ENCODE measurements at places on chromosomes 16 and 17.

DNA sequence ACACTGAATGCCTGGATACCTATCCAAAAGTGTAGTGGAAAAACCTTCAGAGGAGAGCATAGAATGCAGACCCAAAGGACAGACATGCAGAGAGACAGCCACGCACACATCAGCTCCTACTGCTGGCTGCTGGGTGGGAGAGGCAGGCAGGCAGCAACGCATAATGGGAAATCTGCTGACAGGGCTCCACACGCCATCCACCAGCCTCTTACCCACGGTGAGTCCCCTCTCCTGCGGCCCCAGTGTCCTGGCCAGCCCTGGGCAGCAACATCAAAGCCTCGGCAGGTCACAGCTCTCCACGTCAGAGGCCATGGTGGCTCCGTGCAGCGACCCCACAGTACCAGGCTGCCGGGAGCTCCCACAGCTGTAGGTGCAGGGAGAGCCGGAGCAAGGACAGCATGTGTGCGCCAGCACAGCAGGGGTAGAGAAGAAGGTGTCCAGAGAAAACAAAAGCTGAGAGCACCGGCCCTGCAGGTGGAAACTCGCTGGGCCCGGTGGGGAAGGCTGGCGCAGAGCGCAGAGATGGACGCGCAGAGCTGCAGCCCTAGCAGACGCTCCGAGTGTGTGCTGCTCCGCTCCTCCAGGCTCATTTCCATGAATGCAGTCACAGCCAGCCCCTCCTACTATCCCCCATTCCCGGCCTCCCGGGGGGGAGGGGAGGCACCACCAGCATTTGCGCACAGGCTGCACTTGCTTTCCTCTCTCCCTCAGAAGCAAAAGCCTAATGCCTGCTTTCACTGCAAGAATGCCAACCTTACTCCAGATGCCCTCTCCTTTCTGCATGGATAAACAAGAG lies 58.9 kb downstream of the CYTH1 start:
- DNase-seq: peak; percentile 88

- no peak for DNase-seq
Measured at GRCh38 chr16:56741399-56741798, 11.5 kb downstream of the NUP93 start.

DNA sequence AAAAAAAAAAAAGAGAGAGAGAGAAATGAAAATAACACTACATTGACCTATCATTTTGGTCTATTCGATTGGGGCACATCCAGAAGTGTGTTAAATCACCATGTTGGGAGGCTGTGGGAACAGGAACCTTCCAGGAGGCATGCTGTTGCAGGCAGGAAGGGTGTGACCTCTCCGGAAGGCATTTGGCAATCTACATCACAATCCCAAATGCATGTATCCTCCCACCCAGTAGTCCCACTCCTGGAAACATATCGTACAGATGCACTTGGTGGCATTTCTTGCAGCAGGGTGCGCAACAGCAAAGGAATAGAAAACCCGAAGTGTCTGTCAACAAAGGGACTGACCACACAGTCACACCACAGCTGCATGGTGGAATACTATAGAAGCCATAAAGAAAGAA lies 7.9 kb downstream of the PLLP start:
- no peak for DNase-seq

- no peak for DNase-seq
Measured at GRCh38 chr16:77288222-77288621, 89.0 kb downstream of the SYCE1L start.

DNA sequence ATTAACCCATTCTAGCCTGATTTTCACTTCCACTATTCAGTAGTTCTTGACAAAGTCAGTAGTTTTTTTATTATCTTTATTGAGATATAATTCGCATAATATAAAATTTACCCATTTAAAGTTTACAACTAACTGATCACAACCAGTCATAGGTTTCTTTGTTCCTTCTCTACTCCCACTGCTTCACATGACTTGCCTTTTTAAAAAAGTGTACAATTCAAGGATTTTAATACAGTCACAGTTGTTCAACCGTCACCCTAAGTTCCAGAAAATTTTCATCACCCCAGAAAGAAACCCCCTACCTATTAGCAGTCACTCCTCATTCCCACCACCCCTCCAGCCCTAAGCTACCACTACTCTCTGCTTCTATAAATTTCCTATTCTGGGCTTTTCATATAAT lies 162.5 kb downstream of the TRIM37 start:
- DNase-seq: no peak

DNA sequence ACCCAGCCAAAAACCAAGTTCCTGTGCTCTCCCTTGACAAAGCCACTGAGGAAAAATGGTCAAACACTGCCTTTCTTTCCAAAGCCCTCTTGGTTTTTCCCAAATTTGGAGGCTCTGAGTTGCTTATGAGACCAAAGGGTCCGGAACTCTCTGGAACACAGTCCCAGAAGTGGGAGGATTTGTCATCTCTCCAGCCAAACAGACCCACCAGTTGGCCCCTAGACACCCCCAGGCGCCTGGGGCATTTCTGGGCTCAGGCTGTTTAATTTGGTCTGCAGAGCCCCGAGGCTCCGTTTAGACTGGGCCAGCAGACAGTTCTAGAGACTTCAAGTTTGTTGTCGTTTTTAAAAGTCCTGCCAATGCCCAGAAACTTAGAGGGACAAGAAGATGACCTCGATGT lies 239.1 kb downstream of the SEC14L1 start:
- no peak for DNase-seq

DNA sequence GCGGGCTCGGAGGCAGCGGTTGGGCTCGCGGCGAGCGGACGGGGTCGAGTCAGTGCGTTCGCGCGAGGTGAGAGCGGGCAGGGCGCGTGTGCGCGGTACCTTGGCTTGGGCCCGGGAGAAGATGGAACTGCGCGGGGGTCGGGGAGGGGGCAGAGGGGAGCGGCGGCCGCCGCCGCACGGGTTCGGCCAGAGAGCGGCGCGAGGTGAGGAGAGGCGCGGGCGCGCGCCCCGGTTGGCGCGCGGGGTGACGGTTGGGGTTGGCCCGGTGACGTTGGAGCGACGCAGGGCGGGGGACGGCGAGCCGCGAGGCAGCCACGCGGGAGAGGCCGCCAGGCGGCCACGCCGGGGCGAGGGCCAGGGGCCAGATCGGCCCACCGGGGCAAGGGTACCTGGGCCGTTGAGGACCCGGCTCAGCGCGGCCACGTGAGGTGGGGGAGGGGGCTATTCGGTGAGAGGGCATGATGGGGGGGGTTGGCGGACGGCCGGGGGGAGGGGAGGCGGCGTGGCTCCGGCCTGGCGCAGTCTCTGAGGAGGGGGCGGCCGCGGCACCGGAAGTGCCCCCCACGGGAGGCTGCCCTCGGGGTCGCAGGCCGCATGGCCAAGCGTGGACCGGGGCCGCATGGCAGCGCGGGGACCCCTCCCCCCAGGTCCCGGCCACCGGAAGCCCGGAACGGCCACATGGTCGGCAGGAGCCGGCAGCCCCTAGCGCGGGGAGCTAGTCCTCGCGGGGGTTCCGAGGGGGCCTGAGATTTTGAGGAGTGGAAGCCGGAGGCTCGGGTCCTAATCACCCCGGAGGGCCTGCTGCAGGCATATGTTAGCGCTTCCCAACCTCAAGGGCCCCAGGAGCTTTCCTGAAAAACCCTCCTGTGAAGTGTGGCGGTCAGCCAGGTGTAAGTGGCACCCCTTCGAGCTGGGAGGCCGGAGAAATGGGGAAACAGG lies 527 bp downstream of the EIF5A start:
- DNase-seq: peak; percentile 64

DNA sequence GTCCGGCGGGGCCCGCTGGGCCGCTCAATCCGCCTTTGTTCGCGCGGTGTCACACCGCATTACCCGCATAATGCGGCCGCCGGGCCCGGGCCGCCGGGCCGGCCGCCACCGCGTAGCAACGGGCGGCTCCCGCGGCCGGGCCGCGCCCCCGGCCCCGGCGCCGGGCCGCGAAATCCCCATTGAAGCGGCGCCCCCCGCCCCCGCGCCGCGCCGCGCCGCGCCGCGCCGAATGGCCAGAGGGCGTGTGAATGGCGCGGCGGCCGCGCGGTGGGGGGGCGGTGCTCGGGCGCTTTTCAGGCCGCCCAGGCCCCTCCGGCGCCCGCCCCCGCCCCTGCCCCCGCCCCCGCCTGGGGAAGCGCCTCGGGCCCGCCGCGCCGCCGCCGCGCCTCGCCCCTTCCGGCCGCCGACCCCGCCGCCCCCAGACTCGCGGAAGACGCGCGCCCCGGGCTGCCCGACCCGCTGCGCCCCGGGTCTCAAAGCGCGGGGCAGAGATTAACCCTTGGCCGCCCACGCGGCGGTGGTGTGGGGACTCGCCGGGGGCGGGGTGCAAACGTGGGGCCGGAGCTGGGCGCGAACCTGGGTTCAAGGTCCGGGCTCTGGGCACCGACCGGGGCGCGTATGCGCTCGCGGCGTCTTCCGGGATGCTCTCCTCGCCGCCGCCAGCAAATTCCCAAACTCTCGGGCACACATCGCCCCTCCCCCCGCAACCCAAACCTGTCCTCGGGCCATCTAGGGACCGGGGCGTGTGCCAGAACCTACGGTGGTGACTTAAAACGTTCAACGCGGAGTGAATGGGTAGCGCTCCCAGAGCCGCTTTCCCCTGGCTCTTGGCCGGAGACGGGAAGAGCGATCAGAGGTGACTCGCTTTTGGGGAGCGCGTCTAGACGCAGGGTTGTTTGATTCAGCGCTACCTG lies 46.7 kb downstream of the WNT3 start:
- DNase-seq: peak; percentile 61

DNA sequence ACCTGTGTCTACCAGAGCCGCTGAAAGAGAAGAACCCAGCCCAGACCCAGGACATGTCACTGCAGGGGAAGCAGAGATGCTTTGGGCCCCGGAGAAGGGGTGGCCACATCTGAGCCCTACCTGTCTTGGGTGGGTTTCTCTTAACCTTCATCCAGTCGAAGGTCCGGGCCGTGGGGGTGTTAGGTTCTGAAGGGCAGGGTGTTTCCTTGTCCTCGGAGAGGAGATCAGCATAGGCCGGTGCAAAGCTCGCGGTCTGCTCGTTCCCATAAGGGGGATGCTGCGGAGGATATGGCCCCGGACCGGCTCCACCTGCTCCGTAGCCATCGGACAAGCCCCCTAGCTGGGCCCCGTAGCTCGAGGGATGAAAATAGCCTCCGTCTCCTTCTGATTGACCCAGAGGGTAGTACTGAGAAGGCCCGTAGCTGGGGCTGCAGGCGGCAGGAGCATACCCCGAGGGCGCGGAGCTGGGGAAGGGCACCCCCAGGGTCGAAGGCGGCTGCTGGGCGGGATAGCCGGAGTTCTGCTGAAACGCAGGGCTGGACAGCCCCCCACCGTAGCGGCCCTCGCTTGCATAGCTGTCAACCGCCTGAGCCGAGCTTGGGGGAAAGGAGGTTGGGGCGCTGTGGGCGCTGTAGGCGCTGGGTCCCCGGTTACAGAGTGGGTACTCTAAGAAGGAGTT lies 464 bp downstream of the HOXB1 start:
- no peak for DNase-seq

GRCh38 chr16:79395591-79395990 lies 204.9 kb downstream of the MAF start:
- no peak for DNase-seq

- no peak for DNase-seq
Measured at GRCh38 chr16:75028544-75029135, 29.8 kb downstream of the ZNRF1 start.

GRCh38 chr17:73083432-73083831 lies 9.1 kb downstream of the SLC39A11 start:
- DNase-seq: no peak

DNA sequence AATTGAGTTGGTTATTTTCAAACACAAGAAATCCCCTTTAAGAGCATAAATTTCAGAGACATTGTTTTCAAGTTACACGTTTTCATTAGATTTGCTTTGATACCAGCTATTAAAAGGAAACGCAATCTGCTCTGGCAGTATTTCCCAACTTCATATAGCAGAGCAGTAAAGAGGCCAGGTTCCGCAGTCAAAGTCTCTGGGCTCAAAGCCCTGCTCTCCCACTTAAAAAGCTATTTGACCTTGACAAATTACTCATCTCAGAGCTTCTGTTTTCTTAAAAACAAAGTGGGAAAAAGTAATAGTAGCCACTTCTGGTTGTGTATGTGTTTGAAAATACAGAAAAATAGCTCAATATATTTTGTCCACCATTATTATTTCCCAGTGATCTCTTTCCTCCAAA lies 89.7 kb upstream of the CDYL2 start:
- DNase-seq: no peak

- no peak for DNase-seq
Measured at GRCh38 chr17:7496470-7497183, 12.5 kb downstream of the POLR2A start.

DNA sequence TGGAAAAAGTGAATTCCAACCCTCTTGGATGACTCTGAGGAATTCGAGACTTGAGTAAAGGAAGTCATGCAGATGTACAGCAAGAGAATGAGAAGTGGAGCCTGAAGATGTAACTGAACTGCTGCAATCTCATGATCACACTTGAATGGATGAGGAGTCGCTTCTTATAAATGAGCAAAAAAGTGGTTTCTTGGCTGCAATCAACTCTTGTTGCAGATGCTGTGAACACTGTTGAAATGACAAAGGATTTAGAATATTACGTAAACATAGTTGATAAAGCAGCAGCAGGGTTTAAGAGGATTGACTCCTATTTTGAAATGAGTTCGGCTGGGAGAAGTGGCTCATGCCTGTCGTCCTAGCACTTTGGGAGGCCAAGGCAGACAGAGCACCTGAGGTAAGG lies 25.5 kb downstream of the ASPA start:
- no peak for DNase-seq
